ENCODE measurements at places on chromosomes 2 and 18.

DNA sequence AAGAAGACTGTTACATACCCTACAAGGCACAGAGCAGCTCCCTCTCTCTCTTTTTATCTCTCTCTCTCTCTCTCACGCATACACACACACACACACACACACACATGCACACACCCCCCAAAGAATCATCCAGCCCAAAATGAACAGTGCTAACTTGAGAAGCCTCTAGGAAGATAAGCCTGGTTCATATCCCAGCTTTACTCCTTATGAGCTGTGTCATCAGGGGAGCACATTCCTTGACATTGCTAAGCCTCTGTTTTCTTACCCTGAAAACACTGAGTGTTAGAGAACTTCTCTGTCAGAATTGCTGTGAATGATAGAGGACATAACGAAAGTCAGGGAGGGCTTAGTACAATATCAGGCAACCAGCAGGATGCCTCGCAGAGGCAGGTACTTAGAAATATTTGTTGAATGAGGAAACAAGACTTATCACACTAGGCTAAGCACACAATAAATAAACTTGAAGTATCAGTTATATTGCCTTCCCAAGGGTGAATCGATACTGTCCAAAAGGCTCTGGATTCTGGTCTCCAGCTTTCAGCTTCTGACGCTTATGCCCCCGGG lies 725.6 kb upstream of the ID2 start:
- no peak for DNase-seq

- no peak for DNase-seq
These were observed 216.5 kb downstream of the CDCA7 start for GRCh38 chr2:173571021-173571821.

DNA sequence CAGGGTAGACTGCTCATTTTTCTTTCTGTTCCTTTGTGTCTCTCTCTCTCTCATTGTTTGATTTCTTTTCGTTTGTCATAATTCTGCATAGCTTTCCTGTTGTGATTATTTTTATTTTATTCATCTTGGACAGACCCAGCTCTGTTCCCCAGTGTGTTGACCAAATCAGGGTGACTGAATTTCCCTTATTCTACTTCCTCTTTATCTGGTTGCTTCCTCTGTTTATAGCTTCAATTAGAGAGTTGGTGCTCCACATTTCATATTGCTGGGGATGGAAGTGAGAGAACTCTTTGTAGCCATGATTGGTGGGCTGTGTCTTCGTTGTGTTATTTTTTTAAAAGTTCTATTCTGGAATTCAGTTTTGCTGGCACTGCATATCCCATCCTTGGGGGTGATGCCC lies 19.1 kb downstream of the PROKR1 start:
- no peak for DNase-seq

DNA sequence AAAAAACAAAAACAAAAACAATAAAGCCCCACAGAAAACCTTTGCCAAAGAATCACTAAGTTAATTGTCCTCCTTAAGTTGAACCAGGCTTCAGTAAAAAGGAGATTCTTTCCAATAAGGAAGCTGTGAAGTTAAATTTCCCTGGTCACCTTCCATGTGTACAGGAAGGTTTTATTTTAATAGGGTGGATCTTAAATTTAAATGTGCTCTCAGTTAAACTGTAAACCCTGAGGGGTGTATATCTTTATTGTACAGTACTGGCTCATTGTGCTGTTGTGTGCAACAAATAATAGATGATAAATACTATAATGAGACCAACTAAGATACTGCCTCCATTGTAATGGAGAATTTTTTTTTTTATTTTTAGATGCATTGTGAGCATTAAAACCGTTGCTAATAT lies 97.1 kb downstream of the NYAP2 start:
- no peak for DNase-seq

- no peak for DNase-seq
These were observed 79.6 kb downstream of the TEX51 start for GRCh38 chr2:126978333-126978732.

GRCh38 chr18:58863539-58864145 lies 1.0 kb upstream of the ZNF532 start:
- DNase-seq: peak; percentile 32

DNA sequence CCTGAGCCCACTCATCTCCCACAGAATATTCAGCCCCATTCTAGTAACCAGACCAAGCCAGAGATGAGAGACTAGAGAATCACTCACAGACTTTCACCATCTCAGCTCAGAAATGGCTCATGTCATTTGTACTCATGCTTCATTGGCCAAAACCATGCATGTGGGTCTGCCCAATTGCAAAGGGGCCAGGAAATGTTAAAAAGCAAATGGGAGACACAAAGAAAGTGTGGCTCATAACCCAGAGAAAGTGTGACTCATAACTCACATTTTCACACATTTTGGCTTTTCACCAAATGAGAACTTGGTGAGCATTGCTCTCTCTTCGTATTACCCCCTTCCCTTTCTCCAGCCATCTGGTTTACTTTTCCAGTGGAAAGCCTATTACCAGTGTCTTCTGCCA lies 66.2 kb downstream of the MDH1 start:
- no peak for DNase-seq

DNA sequence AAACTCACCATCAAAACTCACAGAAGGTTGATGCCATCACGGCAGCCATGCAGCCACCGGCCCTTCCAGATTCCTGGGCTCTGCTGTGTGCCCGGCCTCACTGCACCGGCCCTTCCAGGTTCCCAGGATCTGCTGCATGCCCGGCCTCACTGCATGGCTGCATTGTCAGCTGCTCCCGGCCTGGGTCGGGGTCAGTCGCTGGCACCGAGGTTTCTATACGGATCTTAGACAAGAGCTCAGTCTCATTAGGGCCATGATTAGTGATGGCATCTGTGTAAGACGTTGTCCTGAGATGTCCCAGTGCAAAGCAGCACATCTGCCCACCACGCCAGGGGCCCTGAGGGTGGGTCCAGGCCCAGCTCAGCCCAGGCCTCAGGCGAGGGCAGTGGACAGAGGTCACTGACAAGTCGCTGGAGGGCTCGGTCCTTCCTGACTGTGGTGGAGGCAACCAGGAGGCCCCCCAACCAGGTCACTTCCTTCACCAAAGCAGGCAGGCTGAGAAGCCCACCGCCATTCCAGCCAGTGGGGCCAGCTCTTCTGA lies 29.4 kb downstream of the TMEM18 start:
- no peak for DNase-seq

DNA sequence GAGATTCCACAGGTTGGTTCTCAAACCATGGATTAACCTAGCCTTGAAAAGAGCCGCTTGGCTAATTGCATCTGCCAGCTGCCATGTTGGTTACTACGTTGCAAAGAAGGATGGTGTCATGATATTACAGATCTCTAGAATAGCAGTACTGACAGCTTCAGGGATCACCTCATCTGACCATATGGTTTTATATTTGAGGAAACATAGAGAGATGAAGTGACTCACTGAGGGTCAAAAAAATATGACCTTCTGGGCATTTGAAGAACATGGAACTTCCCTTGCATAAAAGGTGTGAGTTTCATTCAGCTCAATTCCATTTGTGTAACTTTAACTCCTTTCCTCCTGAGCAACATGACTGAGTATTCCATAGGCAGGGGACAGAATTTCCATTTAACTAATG lies 242.3 kb downstream of the SETBP1 start:
- DNase-seq: no peak

- DNase-seq: no peak
These were observed 4.6 kb downstream of the MRPL33 start for GRCh38 chr2:27776097-27776496.

GRCh38 chr2:33339269-33339668 lies 137.2 kb upstream of the RASGRP3 start:
- no peak for DNase-seq

DNA sequence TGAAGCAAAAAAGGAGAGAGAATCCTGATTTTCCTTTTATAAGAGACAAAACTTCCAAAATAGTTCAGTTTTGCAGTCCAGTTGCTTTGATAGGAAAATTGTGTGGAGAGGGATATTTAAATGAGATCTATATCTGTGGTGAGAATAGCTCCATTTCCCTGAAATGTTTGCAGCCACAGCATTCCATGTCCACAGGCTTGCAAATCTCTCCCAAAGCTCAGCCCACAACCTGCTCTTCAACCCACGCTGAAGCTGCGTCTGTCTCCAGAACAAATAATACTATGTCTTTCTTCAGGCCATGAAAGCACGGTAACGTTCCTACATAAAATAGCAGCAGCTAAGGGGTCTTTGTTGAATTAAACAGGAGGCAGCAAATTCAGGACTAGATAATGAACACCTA lies 31.8 kb downstream of the TMEM17 start:
- no peak for DNase-seq

- DNase-seq: no peak
These were observed 405.8 kb upstream of the SLC39A10 start for GRCh38 chr2:195251214-195251613.

GRCh38 chr18:57854726-57855125 lies 51.6 kb upstream of the ATP8B1 start:
- no peak for DNase-seq

GRCh38 chr2:241228860-241229516 lies 40.5 kb downstream of the ANO7 start:
- DNase-seq: no peak

DNA sequence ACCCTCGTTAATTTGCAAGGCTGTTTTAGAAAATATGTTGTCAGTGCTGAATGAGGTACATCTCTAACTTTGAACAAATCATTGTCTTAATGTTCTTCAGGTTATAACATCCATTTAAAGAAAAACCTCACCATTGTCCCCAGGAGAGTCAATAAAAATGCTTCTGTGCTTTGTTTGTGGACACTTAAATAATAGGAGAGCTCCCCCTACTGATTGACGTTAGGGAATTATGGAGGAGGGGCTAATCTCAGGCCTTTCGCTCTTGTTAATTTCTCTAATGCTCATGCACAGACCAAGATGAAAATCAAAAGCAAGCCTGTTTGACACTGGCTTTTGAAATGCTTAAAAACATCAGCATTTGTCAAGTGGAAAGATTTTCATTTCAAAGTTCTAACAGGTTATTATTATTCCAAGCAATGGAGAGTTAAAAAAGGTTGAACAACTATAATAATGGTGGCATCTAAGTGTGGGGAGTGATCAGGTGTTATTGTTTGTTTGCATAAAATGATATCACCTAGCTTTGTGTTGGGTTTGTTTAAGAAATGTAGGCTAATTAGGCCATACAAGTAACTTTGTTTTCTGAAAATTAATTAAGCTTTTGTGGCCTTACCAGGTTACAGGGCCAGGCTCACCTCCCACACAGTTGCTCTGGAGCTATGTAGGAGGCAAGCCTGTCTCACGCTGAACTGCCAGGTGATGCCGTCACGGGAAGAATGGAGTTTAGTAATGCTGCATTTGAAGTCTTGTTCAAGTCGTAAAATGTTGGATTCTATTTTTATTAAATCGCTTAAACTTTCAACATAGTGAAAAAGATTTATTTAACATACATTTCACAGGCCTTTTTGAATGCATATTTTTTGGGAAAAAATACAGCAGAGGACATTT lies 51.7 kb upstream of the SMIM21 start:
- peak; percentile 57 for DNase-seq

DNA sequence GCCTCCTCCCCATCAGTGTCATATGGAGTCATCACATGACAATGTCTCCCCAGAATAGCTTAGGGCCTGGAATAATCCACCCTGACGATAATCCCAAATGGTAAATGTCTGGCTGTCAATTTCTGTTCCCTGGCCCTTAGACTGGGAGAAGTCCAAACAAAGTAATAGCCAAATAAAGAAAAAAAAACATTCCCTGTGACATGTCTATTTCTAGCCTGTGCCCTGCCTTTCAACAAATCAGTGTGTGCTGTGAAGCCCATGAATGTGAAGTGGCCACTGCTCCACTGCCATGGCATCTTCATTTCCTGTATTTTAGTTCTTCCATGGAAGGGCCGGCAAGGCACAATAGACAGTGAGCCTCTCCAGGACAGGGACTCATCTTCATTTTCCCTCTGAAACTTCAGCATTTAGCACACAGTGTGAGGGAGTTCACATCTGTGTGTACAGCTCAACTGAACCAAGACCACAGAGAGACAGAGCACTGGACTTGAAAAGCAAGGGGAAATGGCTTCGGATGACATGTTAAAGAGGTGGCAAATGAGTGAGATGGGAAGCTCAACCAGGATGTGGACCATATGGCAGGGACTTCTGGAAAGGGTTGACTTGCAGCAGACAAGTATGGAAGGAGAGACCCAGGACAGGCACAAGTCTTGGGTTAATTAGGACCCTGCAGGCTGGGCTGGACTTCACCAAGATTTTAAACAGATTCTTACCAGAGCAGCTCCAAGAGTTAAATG lies 140.0 kb downstream of the ANTXR1 start:
- DNase-seq: no peak
